ENCODE measurements at places on chromosomes 12 and 14.

DNA sequence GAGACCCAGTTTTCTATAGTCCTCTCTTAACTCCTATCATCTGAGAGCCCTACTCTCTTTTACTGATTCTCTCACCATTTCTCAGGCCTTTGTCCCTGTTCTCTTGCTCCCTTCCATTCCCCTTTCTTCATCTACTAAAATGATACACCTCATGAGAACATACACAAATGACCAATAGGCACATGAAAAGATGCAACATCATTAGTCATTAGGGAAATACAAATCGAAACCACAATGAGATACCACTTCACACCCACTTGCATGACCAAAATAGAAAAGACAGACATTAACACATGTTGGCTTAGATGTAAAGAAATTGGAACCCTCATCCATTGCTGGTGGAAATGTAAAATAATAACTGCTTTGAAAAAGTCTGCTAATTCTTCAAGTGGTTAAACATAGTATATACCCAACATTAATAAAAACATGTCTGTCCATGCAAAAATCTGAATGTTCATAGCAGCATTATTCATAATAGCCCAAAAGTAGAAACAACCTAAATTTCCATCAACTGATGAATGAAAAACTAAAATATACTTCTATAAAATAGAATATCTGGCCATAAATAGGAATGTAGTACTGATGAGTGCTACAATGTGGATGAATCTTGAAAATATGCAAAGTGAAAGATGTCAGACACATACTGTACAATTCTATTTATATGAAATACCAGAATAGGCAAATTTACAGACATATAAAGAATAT lies 66.0 kb downstream of the DENND5B start:
- no peak for DNase-seq

GRCh38 chr14:55938249-55938791 lies 179.9 kb upstream of the PELI2 start:
- no peak for DNase-seq

DNA sequence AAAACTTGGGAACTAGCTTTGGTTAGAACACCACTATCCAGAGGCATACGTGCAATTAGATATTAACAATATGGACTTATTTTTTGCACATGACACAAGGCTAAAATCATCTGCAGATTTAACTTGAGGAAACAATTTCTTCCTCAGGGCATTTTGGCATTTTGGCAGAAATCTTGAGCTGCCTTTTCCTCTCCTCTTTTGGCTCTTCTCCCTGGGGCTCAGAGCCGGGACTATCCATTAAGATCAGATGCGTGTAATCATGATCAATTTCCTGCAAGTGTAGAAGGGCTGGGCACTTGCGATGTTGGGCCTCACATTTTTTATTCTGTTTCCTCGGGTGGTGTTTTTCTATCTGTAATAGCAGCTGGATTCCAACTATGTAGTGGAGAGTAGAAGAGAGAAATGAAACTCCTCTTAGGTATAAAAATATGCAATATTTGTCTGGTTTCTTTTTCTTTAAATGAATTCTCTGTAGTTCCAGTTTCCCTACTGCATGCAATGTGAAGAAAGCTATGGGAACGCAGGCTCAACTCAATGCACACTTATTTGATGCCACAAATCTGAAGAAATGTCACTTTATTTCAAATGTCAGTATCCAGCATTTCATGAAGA lies 1010.8 kb downstream of the FLRT2 start:
- DNase-seq: no peak

DNA sequence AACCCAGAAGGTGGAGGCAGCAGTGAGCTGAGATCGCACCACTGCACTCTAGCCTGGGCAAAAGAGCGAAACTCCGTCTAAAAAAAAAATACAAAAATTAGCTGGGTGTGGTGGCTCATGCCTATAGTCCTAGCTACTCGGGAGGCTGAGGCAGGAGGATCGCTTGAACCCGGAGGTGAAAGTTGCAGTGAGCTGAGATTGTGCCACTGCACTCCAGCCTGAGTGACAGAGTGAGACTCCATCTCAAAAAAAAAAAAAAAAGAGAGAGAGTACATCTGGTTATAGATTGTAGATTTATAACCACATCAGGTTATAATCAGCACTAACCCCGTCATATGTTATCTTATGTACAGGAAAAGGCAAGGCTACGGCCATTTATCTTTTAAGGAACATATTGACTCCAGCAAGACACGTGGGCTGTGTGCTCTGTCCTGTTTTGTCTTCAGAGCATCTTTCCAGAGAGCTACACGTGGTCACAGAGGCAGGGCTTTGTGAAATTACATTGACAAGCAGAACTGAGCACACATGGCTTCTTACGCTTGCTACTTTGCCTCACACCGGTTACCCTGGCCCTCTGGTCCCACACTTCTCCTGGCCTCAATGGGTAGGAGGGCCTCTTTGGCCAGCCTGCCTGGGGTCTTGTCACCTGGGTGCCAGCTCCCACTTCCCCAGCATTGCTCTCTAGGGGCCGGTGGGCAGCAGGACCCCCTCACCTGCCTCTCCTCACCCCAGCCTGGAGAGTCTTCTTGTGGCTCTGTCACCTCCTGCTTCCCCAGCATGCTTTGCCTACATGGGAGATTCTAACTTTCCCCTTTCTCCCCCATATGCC lies 6.8 kb upstream of the DYNC1H1 start:
- no peak for DNase-seq

- no peak for DNase-seq
Observed at GRCh38 chr12:26803552-26803951, 29.4 kb downstream of the ITPR2 start.

GRCh38 chr12:102052192-102053061 lies 9.4 kb downstream of the WASHC3 start:
- DNase-seq: no peak

DNA sequence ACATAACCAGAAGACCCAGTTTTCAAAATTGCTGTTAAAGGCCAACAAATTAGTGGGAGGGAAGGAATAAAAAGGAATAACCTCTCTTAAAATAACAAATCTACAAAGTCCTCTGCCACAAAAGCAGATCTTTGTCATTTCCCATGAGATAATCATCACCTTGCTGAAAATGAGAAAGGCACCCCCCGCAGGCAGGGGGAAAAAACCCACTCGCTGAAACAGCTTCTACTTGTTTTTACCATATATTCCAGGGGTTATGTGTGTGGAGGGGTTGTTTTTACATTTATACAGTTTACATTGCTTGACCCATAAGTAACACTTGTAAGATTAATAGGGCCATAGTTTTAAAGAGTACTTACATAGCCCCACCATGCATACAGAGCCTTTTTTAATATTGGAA lies 131.0 kb downstream of the PRICKLE1 start:
- DNase-seq: no peak

- peak; percentile 84 for DNase-seq
Observed at GRCh38 chr14:94485944-94486841, 10.2 kb upstream of the SERPINA9 start.

- no peak for DNase-seq
Observed at GRCh38 chr12:83210933-83211332, 524.2 kb downstream of the TMTC2 start.

DNA sequence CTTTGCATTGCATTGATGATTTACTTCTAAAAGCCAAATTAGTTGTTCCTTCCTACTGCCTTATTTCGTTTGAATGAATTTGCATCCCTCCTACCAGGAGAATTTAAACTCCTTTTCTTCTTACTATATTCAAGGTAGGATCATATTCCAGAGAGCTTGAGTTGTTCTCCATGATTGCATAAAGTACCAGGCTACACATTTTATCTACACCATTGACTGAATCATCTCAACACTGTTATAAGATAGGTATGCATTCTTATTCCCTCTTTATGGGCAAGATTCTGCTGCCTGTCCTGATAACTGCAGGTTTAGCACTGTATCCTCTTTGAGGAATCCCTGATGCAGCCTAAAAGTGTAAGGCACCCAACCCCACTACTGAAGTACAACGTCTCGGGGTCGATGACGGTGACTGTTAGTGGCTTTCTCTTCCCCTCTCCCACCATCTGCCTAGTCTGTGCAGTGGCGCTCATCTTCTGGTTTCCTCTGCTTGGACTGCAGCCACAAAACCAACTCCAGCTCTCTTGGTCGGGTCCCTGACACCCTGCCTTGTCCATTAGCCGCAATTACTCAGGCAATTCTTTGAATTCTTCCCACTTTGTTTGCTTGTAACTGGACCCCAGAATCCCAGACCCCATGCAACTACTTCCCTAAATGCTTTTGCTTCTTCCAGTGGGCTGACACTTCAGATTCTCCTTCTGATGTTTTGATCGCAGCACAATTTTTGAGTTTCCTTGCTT lies 44.4 kb upstream of the STXBP6 start:
- DNase-seq: no peak

GRCh38 chr12:91225316-91225715 lies 42.7 kb upstream of the DCN start:
- no peak for DNase-seq

DNA sequence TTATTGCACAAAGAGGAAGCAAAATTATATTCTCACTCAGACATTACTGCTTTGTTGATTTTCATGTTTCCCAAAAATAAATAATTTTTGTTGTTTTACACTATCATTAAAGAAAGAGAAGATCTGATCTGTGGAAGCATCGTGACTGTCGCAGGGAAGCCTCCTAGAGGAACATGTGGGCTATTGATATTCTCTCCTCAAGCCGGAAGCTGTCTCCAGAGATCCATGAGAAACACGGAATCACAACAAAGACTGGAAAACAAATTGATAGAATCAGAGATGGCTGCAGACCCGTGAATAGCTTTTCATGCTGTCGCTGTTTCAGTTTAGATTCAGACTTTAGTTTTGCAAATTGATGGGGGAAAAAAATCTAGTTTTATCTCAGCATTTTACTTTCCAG lies 235.2 kb upstream of the TMPO start:
- DNase-seq: no peak

- DNase-seq: no peak
Observed at GRCh38 chr12:116402163-116402939, 124.9 kb upstream of the MED13L start.

DNA sequence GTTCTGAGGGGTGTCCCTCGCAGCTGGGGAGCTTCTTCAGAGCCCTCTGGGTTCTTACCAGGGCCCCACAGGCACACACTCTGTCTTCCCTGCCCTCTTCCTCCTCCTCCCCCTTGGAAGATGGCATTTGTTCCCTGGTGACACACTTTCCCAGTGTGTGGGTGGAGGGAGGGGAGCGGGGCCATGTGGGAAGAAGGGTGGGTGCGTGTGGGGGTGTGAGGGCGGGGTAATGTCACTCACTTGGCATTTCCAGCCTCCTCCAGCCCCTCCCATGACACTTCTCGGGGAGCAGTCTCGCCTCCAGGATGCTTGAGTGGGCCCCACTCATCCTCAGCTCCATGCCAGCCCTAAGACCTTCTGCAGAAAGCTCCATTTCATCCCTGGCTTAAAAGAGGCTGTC lies 61.3 kb downstream of the ADCK1 start:
- no peak for DNase-seq

GRCh38 chr12:131521326-131521725 lies 189.6 kb upstream of the SFSWAP start:
- no peak for DNase-seq

- no peak for DNase-seq
Observed at GRCh38 chr12:96258104-96258961, 64.2 kb downstream of the ELK3 start.

GRCh38 chr14:88793259-88793625 lies 489 bp upstream of the EML5 start:
- DNase-seq: no peak

DNA sequence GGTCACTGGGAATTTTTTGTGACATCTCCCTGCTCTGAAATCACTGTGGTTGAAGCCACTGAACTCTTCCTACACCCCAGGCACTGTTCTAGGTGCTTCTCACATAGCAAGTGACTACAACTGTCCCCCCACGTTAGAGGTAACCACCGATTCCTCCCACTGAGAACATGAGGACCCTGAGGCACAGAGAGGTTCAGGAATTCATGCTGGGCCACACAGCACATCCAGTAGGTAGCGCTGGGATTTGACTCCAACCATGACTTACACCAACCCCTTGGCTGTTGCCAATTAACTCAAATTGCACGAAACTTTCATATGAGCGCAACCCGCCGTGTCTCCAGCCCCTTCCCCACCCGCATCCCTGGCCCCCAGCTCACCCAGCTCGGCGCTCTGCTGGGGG lies 105.2 kb downstream of the RFLNA start:
- DNase-seq: no peak

DNA sequence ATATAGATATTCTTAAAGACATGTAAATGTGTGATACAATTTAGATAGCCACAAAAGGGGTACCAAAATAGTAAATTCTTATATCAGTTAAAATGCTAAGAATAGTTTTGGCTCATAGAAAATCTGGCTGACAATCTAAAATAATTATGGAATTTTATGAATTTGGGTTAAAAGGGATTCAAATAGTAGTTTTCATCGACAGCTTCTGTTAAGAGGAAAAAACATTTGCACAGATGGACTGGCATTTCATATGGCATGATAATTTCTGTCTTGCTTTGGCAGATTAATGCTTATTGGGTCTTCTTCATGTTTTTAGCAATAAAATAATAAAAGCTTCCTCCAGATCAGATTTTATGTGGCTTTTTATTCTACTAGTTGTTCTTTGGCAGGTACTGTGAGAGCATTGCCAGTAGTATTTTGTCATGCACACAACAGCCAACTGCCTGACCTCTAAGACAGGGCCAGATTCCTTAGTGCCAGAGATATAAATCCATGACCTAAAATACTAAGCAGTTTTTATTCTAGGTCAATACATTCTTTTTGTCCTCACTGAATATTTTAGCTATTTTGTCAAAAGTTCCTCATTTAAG lies 9.1 kb downstream of the ABCD2 start:
- DNase-seq: no peak

GRCh38 chr12:124852329-124852831 lies 11.3 kb downstream of the SCARB1 start:
- DNase-seq: no peak

GRCh38 chr12:49868952-49869815 lies 26.3 kb upstream of the BCDIN3D start:
- no peak for DNase-seq

GRCh38 chr12:96890331-96890730 lies 16.7 kb upstream of the NEDD1 start:
- DNase-seq: no peak

- no peak for DNase-seq
Observed at GRCh38 chr12:1174659-1175058, 183.6 kb downstream of the ERC1 start.

DNA sequence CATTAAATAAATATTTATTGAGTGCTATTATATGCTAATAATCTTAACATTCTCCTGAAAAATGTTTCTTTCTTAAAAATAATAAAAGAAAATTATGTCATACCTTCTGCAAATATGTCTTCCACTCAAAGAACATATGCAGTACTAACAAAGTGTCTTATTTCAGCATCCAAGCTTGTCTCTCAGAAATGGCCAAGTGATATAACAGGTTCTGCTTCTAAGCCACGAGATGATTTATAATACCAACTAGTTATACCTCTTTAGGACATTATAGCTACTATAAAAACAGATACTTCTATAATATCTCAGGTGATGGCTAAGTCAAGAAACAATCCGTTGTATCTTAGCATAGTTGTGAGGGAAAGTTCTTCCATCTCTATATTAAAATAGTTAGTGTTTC lies 128.1 kb upstream of the ARID2 start:
- DNase-seq: no peak

Measured in endothelial cell (in vitro differentiated cells).